ENCODE measurements at places on chromosomes 4 and X.

DNA sequence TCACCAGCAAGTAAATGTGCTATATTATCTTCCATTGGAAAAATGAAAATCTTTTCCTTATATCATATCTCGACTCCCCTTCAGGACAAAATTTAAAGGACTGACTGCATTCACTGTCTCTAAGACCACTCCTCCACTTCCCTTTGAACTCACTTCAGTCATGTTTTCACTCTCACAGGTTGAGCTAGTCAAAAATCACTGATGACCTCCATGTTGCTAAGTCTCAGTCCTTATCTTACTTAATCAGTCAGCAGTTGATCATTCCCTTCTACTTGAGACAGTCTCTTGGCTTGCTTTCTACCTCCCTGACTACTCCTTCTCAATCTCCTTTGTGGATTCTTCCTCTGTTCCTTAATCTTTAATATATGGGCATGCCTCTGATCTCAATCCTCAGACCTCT, 117.0 kb upstream of the LSM6 start:
- DNase-seq, result no peak

DNA sequence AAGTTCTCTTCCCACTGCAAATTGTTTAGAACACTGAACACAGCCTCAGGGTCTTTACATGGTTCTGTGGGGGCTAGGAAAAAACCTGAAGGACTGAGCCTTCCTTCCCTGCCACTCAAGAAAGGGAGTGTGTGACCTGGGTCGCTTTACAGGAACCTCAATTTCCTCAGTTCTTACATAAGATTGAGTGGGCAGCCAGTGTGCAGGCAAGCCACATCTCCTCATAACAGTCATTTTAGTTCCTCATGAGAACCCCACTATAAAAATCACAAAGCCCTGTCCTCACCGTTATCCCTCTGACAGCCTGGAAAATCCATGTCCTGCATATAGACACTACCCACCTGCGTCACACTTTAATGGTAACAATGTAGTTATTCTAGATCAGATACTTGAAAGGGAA, 2.1 kb upstream of the ETDC start:
- DNase-seq, result no peak

DNA sequence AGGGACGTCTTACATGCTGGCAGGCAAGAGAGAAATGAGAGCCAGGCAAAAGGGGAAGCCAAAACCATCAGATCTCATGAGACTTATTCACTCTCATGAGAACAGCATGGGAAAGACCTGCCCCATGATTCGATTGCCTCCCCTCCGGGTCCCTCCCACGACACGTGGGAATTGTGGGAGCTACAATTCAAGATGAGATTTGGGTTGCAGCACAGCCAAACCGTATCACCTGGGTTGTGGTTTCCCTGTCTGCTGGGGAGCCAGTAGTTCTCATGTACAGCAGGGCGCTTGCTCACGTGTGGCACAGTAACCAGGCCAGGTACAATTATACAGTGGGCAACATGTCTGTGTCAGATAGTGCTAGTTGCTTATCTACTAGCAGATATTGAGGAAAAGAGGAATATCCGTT, 11.1 kb upstream of the RS1 start:
- DNase-seq, result no peak

DNA sequence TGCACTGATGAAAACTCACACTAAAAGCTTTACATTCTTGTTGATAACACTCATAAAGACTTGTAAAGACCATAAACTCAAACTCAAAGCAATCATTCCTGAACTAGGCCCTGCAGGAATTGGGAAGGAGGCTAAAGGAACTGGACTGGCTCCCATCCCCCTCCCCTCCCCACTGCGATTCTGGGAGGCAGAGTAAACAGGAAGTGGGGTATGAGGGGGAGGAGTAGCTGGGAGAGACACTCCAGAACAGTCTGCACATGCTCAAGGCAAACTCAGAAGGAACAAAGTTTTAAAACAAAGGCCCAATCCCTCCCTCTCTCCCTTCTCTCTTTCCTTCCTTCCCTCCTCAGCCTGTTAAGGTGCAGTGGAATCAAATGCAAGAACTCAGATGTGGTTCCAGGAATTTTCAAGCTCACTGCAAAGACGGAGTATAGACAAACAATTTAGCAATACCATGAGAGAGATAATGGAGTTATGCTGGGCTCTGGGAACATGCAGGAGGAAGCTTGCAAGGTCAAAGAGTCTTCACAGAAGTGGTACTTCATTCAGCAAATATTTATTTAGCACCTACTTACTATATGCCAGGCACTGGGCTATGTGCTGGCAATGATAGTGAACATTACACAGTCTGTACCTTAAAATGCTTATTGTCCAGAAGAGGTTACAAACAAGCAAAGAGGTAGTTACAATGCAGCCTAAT, 15.9 kb downstream of the MID1IP1 start:
- DNase-seq, result no peak

- DNase-seq, result no peak
Observed at GRCh38 chrX:155871934-155872333, 9.2 kb upstream of the VAMP7 start.

DNA sequence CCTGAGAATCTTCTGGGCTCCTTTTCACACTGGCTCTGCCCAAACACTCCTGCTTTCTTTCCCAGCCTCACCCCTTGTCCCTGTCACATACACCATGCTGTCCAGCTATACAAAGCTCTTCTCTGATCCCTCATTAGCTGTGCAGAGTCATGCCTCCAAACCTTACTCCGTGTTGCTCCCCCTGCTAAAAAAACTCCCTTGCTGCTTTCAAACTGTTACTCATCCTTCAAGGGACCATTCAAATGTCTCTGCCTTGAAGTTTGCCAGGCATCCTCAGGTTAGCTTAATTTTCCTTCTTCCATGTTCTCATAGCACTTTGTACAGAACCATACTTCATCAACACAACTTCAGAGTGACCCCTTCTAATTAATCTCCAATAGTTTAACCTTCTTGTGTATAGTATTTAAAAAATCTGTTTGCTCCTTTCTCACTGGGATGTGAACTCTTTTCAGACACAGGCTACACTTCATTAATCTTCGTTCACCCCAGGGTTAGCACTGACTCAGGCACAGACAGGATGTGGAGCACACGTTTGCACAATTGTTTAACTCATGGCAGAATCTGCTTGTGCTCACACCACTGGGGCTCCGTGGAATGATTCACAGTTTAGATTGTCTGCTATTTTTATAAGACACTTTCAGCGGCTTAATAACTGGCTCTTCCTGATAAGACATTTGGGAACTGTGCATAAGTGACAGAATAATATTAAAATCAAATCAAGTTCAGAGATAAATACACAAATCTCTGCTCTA, 21.4 kb upstream of the SEL1L3 start:
- DNase-seq, result no peak

- no peak for DNase-seq
Observed at GRCh38 chrX:13607996-13608365, 38.6 kb downstream of the EGFL6 start.

DNA sequence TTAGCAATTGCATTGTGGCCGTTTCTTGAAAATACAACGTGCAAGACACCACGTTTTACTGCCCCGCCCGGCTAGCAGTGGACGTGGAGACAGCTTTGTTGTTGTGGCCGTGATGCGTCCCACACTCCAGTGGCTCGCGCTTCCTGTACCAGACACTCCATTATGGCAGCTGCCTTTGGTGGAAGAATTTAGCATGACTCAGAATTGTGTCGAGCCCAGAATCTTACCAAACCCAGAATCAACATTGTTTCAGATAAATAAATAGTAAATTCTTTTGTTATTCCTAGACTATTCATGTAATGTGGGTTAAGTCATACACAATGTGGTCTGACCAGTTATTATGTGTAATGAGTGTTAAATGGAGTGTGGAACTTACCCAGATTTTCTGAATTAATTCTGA, 25.3 kb upstream of the S100P start:
- DNase-seq, result no peak

GRCh38 chr4:182801636-182802035, 115.5 kb downstream of the DCTD start:
- DNase-seq, result no peak

GRCh38 chrX:85244450-85245211, 840 bp downstream of the ZNF711 start:
- DNase-seq, result peak; percentile 0

GRCh38 chrX:21975812-21976211, 35.3 kb downstream of the SMS start:
- no peak for DNase-seq

DNA sequence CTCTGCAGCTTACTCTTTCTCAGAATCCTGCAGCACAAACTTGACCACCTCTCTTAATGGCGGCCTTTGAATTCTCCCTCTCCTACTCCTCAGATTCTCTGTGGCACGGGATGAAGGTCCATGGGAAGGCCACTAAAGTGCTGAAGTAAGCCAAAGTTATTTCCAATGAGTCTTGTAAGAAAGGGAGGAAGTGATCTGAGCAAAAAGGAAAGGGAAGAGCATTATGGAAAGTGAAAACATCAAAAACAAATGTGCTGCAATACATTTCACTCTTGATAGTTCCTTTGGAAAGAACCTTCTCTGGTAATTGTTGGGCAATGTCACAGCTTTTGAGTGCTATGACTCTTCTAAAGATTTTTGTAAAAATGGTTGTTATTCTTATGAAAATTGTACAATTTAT, 54.3 kb upstream of the CAMK2D start:
- DNase-seq, result no peak

DNA sequence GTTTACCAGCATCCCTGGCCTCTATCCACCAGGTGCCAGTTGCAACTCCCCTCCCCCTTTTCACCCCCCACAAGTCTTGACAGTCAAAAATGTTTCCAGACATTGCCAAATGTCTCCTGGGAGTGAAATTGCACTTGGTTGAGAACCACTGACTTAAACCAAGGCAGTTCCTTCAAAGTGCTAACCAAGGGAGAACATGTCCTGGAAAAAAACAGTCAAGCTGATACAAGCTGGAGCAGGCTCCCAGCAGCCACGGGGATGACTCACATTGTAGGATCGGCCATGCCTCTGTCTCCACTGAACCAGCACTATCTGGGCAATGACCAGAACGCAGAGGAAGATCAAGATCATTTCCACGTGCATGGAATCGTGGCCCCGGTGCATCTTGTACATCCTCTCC, 11.4 kb downstream of the RNF175 start:
- DNase-seq, result no peak

DNA sequence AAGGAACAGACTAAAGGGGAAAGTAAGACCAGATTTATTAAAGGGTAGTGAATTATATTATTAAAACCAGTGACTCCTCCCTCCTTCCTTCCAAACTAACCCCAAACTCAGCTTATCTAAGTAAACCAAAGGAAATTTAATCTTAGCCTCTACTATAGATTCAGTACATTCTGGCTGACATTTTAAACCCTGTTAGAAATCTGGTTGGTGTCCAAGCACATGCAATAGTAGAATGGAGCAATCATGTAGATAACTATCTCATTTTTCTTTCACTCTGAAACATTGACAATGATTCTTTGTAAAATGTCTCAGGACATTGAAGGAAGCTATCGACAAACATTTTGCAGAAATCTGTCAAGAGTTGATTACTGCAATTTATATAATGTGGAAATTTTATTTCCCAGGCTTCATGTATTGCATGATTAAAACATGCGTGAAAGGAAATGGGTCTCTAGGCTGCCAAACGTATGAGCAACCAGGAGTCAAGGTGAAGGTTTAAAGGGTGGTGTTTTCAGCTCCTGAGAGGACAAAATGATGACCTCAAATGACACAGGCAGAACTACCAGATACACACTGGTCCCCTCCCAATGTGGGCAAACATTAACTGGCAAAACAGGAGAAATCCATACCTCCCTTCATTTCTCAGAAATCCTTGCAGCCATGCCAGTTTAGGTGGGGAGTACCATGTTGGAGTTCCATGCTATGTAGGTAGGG, 58.2 kb upstream of the RBM47 start:
- DNase-seq, result no peak

DNA sequence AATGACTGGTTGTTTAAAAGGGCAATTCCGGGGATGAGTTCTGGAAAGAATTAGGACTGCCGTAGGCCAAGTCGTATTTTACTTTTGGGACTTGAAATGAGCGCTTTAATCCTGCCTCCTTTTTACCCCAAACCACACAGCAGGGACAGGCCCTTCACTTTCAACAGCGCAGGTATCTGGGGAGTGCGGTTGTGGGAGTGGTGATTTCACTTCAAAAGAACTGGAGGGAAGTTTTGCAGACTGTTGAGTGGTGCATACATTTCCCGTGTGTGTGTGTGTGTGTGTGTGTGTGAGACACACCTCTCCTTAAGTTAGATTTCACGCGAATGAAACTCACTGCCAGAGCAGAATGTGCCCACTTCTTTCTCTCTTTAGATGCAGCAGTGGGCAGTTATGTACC, 2.8 kb downstream of the NHS start:
- no peak for DNase-seq

Measured in SW 1271 (cell line).